ENCODE measurements at places on chromosomes 5 and 9. TPM values are rescaled to one million over a fixed set of nuclear protein-coding genes. Genes with fewer than 3 reads are reported as not detected.
A peak's percentile ranks its signal among the peaks of the same experiment; 100 is the strongest.

GRCh38 chr5:9201011-9201410 is 344.9 kb downstream of the SEMA5A start:
- H3K36me3 ChIP-seq = no peaks in the 10 kb centered on the region
- DNase-seq = no peak
- no peaks in the 10 kb centered on the region for H3K4me1 ChIP-seq
- no peaks in the 10 kb centered on the region for H3K27me3 ChIP-seq
- no peak overlapping the region for H3K4me3 ChIP-seq

The IRX2 gene
- total RNA-seq = 60.8 TPM

- peak; percentile 82 for DNase-seq
- H3K36me3 ChIP-seq = no peaks in the 10 kb centered on the region
- H3K27ac ChIP-seq = peak overlapping the region; percentile 12
- H3K27me3 ChIP-seq = no peaks in the 10 kb centered on the region
- no peak overlapping the region for H3K4me3 ChIP-seq
Observed at GRCh38 chr9:133492061-133493021, 13.4 kb upstream of the SLC2A6 start.

The SLC25A48 gene
- not detected for total RNA-seq

DNA sequence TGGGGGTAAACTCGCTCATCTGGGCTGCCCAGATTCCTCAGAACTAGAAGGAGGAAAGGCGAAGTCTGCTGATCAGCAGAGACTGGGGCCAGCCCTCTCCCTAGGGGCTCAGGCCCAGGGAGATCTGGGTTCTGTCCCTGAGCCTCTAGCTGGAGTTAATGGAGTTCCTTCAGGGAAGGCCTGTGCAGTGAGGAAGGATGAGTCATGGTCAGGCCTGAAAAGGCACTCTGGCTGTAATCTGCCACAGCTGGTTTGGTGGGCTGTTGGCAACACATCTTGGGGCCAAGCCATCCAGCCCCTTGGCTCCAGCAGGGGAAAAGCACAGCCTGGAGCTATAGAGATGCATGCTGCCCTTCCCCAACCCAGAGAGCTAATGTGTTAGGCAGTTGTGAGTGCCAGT is 459.6 kb downstream of the PRELID2 start:
- H3K36me3 ChIP-seq = no peaks in the 10 kb centered on the region
- no peaks in the 10 kb centered on the region for H3K4me1 ChIP-seq
- DNase-seq = no peak

The SH3GL2 gene
- total RNA-seq = 2.9 TPM

GRCh38 chr5:170363671-170364070 is 25.5 kb downstream of the KCNMB1 start:
- no peaks in the 10 kb centered on the region for H3K36me3 ChIP-seq
- no peak overlapping the region for H3K27ac ChIP-seq
- DNase-seq = no peak
- peaks cover 5% of the 10 kb centered on the region for H3K4me1 ChIP-seq
- no peak overlapping the region for H3K4me3 ChIP-seq

GRCh38 chr5:52560366-52560765 is 227.3 kb upstream of the ITGA1 start:
- peak; percentile 55 for DNase-seq
- no peak overlapping the region for H3K27ac ChIP-seq
- no peaks in the 10 kb centered on the region for H3K4me1 ChIP-seq
- no peak overlapping the region for H3K4me3 ChIP-seq
- H3K36me3 ChIP-seq = no peaks in the 10 kb centered on the region

- no peaks in the 10 kb centered on the region for H3K27me3 ChIP-seq
- H3K4me3 ChIP-seq = no peak overlapping the region
- no peaks in the 10 kb centered on the region for H3K36me3 ChIP-seq
Observed at GRCh38 chr9:82981552-82981951, 81.4 kb downstream of the RASEF start.

GRCh38 chr9:14249527-14249926 is 64.4 kb downstream of the NFIB start:
- H3K4me3 ChIP-seq = no peak overlapping the region
- H3K27ac ChIP-seq = no peak overlapping the region
- H3K27me3 ChIP-seq = no peaks in the 10 kb centered on the region
- H3K4me1 ChIP-seq = peaks cover 50% of the 10 kb centered on the region
- no peak for DNase-seq

The SLC6A7 gene
- total RNA-seq = 0.06 TPM

DNA sequence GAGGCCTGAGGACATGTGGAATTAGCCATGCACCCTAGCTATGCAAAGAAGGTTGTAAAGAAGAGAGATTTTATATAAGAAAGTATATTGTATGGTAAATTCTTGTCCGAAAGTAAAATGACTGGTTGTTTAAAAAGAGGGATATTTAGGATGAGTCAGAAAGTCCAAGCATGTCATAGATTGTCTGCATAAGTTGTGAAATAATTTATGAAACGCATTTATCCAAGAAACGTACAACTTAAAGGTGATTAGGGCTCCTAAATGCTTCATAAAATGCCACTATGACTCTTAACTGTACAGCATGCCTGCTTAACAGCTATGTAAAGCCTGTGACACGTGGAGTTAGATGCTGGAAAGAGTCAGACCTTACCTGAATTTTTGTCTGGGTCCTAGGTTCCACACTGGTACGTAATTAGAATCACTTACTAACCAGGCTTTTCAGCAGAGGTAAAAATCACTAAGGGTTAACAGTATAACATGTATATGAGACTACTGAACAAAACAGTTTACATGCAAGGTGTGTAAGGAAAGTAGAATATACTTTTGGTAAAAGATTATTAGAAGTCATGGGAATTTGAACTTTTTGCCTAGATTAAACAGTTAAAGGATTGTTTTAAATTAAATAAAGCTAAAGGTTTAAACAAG is 37.0 kb upstream of the ARL15 start:
- no peaks in the 10 kb centered on the region for H3K27me3 ChIP-seq
- H3K36me3 ChIP-seq = no peaks in the 10 kb centered on the region
- H3K4me1 ChIP-seq = no peaks in the 10 kb centered on the region
- no peak overlapping the region for H3K27ac ChIP-seq
- H3K4me3 ChIP-seq = no peak overlapping the region

GRCh38 chr9:128192601-128193371 is 1.4 kb upstream of the CIZ1 start:
- DNase-seq = peak; percentile 84
- peak overlapping the region; percentile 83 for H3K27ac ChIP-seq
- H3K4me1 ChIP-seq = no peaks in the 10 kb centered on the region

- no peak overlapping the region for H3K4me3 ChIP-seq
- H3K27me3 ChIP-seq = no peaks in the 10 kb centered on the region
- H3K27ac ChIP-seq = no peak overlapping the region
- H3K36me3 ChIP-seq = no peaks in the 10 kb centered on the region
Observed at GRCh38 chr5:30436691-30437090, 756.8 kb upstream of the CDH6 start.

The ASPN gene
- 1.4 TPM for total RNA-seq

GRCh38 chr5:104082754-104083153 is 520.2 kb upstream of the NUDT12 start:
- no peaks in the 10 kb centered on the region for H3K27me3 ChIP-seq
- no peak for DNase-seq
- H3K36me3 ChIP-seq = no peaks in the 10 kb centered on the region
- H3K4me1 ChIP-seq = no peaks in the 10 kb centered on the region
- H3K27ac ChIP-seq = no peak overlapping the region
- no peak overlapping the region for H3K4me3 ChIP-seq

The DMRT2 gene
- total RNA-seq = 0.52 TPM

DNA sequence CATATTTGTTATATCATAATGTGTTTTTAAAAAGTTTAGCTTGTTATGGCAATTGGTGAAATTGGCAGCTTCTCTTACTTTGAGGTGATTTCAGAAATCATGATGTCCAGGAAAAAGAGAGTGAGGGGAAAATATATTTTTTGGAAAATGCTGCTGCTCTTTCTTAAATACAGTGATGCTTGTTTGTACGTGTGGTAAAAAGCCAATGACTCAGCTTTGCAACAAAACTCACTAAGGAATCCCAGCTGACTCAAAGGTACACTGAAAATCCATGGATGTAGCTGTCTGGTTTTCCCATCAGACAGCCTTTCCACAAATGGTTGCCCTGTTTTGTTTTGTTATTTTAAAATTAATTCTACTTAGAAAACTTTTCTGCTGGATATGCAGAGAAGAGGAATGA is 306.4 kb upstream of the PAPPA start:
- H3K36me3 ChIP-seq = no peaks in the 10 kb centered on the region
- H3K27ac ChIP-seq = no peak overlapping the region
- H3K4me3 ChIP-seq = no peak overlapping the region
- no peaks in the 10 kb centered on the region for H3K4me1 ChIP-seq

The LHX6 gene
- 3.2 TPM for total RNA-seq

GRCh38 chr5:41695920-41696582 is 174.2 kb downstream of the OXCT1 start:
- no peaks in the 10 kb centered on the region for H3K36me3 ChIP-seq
- no peak for DNase-seq
- no peak overlapping the region for H3K4me3 ChIP-seq
- H3K27ac ChIP-seq = no peak overlapping the region

DNA sequence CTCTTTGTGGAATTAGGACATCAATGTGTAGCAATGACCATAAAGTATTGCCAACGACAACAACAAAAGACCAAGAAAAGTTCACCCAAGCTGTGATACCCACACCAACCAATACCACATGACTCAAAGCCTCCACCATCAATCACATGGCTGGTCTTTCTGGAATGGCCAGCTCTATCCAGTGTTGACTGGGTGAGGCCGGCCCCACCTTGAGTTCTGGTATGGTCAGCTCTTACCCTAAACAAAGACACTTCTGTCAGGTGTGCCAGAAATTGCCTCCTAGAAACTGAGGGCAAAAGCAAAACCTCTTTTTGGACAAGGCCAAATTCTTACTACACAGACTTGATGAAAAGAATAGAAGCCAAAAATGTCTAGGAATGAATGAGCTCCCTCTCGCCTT is 331.5 kb downstream of the ZNF608 start:
- H3K36me3 ChIP-seq = no peaks in the 10 kb centered on the region
- no peak for DNase-seq
- no peaks in the 10 kb centered on the region for H3K27me3 ChIP-seq
- no peak overlapping the region for H3K27ac ChIP-seq
- H3K4me3 ChIP-seq = no peak overlapping the region

DNA sequence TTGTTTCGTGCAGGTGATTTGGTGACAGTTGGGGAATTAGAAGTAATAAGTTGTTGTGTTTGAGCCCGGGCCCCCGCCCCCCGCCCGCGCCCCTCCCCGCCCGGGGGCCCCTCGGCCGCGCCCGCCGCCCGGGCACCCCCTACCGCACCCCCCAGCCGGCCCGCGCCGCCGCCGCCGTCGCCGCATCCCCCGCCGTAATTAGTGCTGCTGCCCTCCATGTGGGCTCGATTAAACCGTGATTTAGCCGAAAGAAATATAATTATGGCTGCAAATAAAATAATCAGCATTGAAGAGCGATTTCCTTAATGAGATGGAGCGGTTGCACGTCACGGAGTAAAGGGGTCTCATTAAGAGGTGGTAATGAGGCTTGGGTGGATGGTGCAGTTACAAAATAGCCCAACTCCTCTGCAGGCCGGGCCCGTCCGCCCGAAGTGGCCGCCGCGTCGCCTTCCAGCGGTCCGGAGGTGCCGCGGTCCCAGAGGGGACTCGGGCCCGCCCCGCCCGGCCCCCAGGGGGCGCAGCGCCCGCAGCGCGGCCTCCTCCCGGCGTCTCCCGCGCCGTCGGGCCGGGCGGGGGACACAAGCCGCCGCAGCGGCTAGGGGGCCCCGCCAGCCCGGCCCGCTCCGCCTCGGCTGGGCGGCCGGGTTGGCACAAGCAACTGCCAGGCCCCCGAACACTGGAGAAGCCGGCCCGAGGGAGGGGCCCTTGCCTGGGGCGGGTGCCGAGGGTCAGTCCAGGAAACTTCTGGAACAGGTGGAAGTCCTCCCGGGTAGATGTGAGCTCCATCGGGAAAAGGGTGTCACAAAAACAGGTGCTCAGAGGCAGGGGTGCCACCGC is 6.9 kb upstream of the OTP start:
- peak; percentile 30 for DNase-seq
- no peak overlapping the region for H3K27ac ChIP-seq
- peaks cover 22% of the 10 kb centered on the region for H3K4me1 ChIP-seq
- H3K4me3 ChIP-seq = no peak overlapping the region
- H3K36me3 ChIP-seq = no peaks in the 10 kb centered on the region

DNA sequence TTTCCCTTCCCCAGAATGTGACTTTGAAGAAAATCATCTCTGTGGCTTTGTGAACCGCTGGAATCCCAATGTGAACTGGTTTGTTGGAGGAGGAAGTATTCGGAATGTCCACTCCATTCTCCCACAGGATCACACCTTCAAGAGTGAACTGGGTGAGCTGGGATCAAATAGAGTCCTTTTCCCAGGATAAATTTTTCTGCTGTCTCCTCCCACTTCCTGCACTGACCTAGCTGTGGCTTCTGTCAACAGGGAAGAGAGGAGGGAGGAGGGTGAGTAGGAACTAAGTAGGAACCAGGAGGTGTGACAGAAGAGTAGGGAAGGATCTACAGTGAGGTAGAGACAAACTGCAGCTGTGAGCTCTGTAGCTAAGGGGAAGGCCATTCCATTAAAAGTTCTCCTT is 69.3 kb downstream of the MAMDC2 start:
- peaks cover 2% of the 10 kb centered on the region for H3K4me1 ChIP-seq
- DNase-seq = no peak
- H3K36me3 ChIP-seq = no peaks in the 10 kb centered on the region
- no peaks in the 10 kb centered on the region for H3K27me3 ChIP-seq
- no peak overlapping the region for H3K4me3 ChIP-seq

- H3K4me1 ChIP-seq = peaks cover 6% of the 10 kb centered on the region
- peak overlapping the region; percentile 68 for H3K4me3 ChIP-seq
- H3K27me3 ChIP-seq = no peaks in the 10 kb centered on the region
- peak overlapping the region; percentile 79 for H3K27ac ChIP-seq
Observed at GRCh38 chr5:172641359-172642050, 442 bp downstream of the NEURL1B start.

The GABRB2 gene
- total RNA-seq = 6.8 TPM

GRCh38 chr5:140145818-140146522 is 20.2 kb downstream of the IGIP start:
- peak overlapping the region; percentile 12 for H3K4me3 ChIP-seq
- peak; percentile 84 for DNase-seq
- no peak overlapping the region for H3K27ac ChIP-seq
- no peaks in the 10 kb centered on the region for H3K27me3 ChIP-seq
- H3K36me3 ChIP-seq = no peaks in the 10 kb centered on the region

GRCh38 chr5:10111571-10111970 is 138.1 kb downstream of the ATPSCKMT start:
- peak; percentile 45 for DNase-seq
- no peak overlapping the region for H3K27ac ChIP-seq

The FIBCD1 gene
- 7.7 TPM for total RNA-seq

- peak overlapping the region; percentile 57 for H3K27ac ChIP-seq
- H3K27me3 ChIP-seq = no peaks in the 10 kb centered on the region
- H3K4me1 ChIP-seq = peaks cover 18% of the 10 kb centered on the region
Observed at GRCh38 chr5:96714951-96715451, 52.8 kb downstream of the CAST start.

GRCh38 chr9:115921301-115921700 is 232.3 kb upstream of the PAPPA start:
- no peaks in the 10 kb centered on the region for H3K36me3 ChIP-seq
- no peak overlapping the region for H3K4me3 ChIP-seq
- no peak for DNase-seq
- no peak overlapping the region for H3K27ac ChIP-seq

The LEAP2 gene
- 0.98 TPM for total RNA-seq

The ANKRD34B gene
- 0.34 TPM for total RNA-seq

The AK8 gene
- total RNA-seq = 5.1 TPM

GRCh38 chr5:93184041-93184440 is 397.0 kb downstream of the NR2F1-AS1 start:
- H3K4me3 ChIP-seq = no peak overlapping the region
- no peaks in the 10 kb centered on the region for H3K27me3 ChIP-seq
- no peak overlapping the region for H3K27ac ChIP-seq
- H3K4me1 ChIP-seq = no peaks in the 10 kb centered on the region
- no peak for DNase-seq
